ENCODE measurements at places on chromosomes 4 and X. TPM values are rescaled to one million over a fixed set of nuclear protein-coding genes. Genes with fewer than 3 reads are reported as not detected.

DNA sequence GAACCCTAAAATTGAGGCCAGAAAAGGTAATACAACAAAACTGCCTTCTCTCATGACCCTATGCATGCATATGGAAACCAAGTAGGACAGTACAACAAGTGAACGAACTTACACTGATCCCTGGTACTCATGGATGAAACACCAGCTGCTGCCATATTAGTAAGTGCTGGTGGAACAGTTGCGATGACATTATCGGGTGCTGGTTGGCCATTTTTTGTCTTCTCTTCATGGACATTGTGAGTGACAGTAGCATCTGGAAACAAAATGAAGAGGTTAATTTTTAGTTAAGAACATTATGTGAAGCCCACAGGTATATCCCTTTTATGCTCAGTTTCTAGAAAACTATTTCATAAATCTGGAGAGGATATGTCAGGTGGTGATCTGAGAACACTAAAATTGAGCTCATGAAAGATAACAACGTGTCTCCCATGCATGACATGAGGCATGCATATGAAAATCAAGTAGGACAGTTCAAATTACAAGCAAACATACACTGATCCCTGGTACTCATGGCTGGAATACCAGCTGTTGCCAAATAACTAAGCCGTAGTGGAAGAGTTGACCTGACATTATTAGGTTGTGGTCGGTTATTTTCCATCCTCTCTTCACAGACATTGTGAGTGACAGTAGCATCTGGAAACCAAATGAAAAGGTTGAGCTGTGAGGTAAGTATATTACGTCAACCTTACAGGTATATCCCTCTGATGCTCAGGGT lies 74.2 kb upstream of the CT45A1 start:
- DNase-seq: no peak

- DNase-seq: no peak
Observed at GRCh38 chr4:18314731-18315130, 293.2 kb upstream of the LCORL start.

DNA sequence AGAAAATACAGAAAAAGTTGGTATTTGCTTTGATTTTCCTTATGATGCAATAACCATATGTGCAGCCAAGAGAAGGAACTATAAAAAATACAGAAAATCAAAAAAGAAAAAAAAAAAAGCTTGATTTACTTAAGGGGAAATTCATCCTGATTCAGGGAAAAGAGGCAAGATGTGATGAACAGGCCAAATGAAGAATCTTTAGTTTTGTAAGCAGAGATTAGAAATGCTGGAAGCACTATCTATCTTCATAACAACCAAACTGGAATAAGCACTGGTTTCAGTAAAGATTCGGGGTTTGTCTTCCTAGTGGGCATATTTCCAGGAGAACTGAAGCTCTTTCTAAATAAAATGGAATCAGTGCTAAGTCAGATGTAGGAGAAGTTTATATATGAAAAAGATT lies 82.9 kb upstream of the KCNIP4 start:
- no peak for DNase-seq

- DNase-seq: no peak
Observed at GRCh38 chr4:84110040-84110439, 389.1 kb downstream of the NKX6-1 start.

The METAP1 gene
- 36.5 TPM for polyA plus RNA-seq

DNA sequence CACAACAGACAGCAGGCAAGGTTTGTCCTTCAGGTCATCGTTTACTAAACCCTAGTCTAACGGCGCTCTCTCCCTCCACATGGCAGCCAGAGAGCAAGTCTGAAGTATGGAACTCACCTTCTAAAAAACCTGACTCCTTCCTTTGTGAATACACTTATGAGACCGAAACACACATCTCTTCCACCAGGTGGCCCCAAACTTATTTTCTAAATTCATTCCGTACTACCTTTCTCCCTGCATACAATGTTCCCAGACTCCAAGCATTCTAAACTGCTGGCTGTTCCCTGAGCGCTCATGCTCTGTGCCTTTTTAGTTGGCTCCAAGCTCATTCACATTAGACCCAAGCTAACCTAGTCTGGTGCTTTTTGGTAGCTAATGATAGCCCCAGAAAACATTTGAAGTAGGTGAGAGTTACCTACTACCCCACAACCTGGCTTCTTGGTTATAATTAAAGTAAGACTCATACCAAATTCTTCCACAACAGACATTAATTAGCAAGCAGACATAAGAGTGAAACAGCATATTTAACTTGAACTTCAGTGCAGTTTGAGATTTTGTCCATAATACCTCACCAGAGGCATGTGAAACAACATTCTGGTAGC lies 67.6 kb upstream of the DCLK2 start:
- DNase-seq: no peak

- DNase-seq: no peak
Observed at GRCh38 chr4:175339100-175339707, 421.0 kb downstream of the ADAM29 start.

GRCh38 chr4:17556498-17556897 lies 20.5 kb upstream of the LAP3 start:
- DNase-seq: no peak

DNA sequence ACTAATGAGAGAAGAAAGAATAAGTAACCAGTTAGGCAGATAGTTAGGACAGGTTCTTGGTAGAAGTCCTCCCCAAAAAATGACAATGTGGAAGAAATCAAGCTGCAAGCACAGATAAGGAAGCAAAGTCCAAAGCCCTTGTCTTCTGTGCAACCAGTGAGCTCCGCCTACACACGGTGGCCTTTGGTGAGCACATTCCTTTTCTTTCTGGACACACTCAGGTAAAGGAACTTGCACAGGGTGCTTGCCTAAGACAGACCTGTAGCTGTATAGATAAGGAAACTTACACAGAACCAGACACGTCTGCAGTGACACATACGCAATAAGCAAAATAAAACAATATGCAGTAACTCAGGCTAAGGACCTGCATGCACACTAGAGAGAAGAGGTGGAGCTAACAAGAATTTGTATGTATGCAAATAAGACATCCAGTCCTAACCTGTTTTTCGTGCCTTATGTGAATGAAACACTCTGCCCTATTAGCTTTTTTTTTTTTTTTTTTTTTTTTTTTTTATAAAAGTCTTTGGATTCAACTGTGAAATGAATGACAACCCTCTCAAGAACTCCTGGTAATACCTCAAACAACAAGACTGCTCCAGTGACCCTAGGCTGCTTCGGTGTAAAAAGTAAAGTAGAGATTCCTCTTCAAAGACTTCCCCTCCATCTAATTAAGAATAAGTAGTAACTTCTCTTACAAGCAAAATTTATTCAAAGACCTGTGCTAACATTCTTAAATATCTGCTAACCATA lies 48.8 kb downstream of the UGT2B10 start:
- no peak for DNase-seq

- DNase-seq: no peak
Observed at GRCh38 chr4:104493081-104493831, 1.4 kb downstream of the CXXC4 start.

The ASB12 gene
- 0.63 TPM for polyA plus RNA-seq

- DNase-seq: no peak
Observed at GRCh38 chrX:100698551-100698950, 33.4 kb downstream of the SYTL4 start.

GRCh38 chr4:147830987-147831386 lies 99.1 kb downstream of the ARHGAP10 start:
- DNase-seq: no peak

DNA sequence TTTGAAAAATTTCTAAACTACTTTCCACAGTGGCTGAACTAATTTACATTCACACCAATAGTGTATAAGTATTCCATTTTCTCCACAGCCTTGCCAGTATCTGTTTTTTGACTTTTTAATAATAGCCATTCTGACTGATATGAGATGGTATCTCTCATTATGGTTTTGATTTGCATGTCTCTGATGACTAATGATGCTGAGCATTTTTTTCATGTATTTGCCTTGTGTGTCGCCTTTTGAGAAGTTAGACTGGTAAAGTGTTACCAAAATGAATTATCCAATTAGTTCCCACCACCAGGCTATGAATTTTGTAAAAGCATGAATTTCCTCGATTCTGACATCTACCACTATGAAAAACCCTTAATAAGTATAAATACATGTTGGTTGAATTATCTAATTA lies 242.2 kb upstream of the GK2 start:
- no peak for DNase-seq

DNA sequence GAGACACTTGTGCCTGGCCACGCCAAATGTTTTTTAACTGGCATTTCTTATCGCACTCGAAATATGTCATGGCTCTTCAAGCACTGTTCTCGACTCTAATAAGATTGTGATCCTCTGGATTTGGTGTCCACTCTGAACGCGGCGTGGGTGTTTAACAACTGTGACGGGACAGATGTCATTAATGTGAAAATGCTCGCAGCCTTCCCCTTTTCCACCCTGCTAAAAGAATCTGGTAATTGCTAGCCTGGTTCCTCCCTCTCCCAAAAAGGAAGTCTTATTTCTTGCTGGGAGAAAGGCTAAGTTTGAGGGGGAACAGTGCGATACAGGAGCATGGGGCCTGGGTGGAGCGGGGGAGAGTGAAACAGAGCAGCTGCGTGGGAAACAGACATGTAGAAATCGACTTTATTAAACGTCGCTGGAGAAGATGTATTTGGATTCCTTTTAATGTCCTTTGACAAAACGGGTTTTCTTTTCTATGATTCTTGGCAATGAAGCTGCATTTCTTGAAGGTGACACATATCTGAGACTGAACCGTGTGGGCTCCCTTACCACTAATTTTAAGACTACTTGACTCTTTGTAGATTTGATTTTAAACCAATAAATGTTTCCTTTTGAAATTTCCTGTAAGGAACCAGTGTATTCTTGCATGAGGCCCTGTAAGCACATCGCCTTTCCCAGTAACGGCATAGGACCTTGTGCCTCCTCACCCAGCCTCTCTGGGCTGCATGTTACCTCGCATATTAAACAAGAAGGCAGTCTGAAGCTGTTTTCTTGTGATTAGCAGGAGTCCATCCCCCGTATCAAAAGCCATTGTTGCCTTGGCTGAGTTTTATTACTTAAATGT lies 17.8 kb downstream of the TBC1D1 start:
- no peak for DNase-seq

The ANK2 gene
- 57.3 TPM for polyA plus RNA-seq

DNA sequence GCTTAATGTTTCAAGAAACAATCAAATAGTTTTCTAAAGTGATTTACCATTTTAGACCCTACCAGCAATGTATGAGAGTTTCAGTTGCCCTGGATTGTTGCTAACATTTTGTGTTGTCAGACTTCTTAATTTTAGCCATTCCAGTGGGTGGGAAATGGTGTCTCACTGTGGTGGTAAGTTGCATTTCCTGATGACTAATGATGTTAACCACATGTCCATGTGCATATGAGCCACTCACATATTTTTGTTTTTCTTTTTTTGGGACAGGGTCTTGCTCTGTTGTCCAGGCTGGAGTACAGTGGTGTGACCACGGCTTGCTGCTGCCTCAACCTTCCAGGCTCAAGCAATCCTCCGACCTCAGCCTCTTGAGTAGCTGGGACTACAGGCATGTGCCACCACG lies 48.3 kb downstream of the MED28 start:
- DNase-seq: no peak

- DNase-seq: no peak
Observed at GRCh38 chrX:48989483-48989882, 12.6 kb downstream of the GRIPAP1 start.

The EIF4E gene
- 149 TPM for polyA plus RNA-seq

DNA sequence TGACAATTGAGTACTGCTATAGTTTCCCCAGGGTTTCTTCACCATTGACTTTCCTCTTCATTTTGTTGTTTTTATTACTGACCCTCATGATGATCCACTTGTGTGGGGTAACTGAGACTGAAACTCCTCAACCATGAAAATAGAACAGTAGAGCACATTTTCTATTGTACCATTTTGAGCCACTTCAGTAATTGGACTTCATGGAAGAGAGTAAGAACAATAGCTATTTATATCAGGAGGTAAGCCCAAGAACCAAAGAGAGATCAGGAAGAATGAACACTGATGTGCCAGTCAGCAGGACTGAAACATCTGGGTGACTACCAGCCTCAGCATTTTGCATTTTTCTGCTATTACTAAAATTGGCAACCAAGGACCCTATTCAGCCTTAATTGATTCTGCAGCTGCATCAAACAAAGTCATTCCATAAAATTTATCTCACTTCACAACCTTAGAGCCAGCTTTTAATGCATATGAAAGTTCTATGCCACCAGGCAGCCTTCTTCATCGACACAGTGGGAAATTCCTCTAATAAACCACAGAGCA lies 151.4 kb downstream of the BANK1 start:
- DNase-seq: no peak

- DNase-seq: no peak
Observed at GRCh38 chr4:48722509-48723446, 57.3 kb downstream of the FRYL start.

GRCh38 chr4:10959586-10959985 lies 275.0 kb upstream of the CLNK start:
- DNase-seq: no peak

DNA sequence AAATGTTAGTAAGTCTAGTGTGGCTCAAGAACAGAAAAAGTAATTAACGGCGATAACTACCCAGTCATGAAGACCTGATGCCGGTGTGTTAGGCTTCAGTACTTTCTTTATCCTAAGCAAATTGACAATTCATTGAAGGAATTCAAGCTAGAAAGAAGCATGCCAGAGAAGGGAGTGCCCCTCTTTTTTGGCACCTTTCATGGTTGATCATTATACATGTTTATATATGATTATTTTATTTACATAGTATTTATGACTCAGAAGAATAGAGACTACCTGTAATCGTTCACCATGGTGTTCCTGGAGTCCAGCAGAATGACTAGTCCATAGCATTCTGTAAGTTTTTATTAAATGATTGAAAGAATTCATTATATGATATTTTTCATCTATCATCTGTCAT lies 548.3 kb upstream of the SLIT2 start:
- no peak for DNase-seq

DNA sequence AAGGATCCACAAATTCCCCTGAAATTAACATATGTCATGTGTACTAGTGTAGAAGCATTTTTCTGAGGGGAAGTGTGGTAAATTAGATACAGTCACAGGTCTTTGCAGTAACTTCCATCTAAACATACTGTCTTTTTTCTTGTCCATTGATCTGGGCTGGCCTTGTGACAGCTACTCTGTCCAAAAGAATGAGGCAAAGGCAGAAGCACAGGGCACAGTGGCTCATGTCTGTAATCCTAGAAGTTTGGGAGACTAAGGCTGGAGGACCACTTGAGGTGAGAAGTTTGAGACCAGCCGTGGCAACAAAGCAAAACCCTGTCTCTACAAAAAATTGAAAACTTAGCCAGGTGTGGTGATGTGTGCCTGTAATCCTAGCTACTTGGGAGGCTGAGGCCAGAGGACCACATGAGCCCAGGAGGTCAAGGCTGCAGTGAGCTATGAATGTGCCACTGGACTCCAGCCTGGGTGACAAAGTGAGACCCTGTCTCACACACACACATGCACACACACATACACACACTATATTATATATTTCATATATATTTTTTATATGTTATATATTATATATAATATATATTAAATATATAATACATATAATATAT lies 47.6 kb downstream of the HAND2 start:
- DNase-seq: no peak

DNA sequence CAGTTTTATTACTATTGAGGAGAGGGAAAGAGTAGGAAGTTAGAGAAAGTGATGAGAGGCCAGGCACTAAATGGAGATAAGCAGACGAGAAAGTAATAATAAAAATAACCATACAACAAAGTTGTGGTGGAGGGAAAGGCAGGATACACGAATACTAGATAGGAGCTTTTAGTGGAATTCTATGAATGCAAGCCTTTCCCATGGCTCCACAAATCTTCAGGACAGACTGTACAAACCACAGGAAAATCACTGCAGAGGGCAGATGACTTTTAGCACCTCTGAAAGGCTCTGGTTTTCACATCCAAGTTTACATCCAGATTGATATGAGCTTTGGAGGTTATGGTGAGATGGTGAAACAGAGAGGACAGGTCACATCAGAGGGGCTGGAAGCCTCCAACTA lies 41.5 kb downstream of the TNIP3 start:
- no peak for DNase-seq
